T-cell (primary cell): ENCODE measurements at places on chromosomes 6 and 20. TPM values are rescaled to one million over a fixed set of nuclear protein-coding genes. Genes with fewer than 3 reads are reported as not detected.

The AVP gene
- not detected for total RNA-seq

GRCh38 chr6:13813621-13814175, 659 bp downstream of the MCUR1 start:
- DNase-seq, result no peak

The EYA4 gene
- total RNA-seq, result not detected

- no peak for DNase-seq
Observed at GRCh38 chr20:1224205-1224890, 1.5 kb upstream of the RAD21L1 start.

The DEFB124 gene
- total RNA-seq, result not detected

DNA sequence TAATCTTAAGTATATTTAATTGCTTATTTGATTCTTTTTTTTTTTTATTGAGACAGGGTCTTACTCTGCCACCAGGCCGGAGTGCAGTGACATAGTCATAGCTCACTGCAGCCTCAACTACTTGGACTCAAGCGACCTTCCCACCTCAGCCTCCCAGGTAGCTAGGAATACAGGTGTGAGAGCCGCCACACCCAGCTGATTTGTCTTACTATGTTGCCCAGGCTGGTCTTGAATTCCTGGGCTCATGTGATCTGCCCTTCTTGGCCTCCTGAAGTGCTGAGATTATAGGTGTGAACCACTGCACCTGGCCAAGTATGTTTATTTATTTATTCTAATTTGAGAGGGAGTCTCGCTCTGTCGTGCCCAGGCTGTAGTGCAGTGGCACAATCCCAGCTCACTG, 38.2 kb downstream of the PTPN1 start:
- DNase-seq, result no peak

The ETV7 gene
- total RNA-seq, result 0.58 TPM

The CRISP3 gene
- total RNA-seq, result not detected

DNA sequence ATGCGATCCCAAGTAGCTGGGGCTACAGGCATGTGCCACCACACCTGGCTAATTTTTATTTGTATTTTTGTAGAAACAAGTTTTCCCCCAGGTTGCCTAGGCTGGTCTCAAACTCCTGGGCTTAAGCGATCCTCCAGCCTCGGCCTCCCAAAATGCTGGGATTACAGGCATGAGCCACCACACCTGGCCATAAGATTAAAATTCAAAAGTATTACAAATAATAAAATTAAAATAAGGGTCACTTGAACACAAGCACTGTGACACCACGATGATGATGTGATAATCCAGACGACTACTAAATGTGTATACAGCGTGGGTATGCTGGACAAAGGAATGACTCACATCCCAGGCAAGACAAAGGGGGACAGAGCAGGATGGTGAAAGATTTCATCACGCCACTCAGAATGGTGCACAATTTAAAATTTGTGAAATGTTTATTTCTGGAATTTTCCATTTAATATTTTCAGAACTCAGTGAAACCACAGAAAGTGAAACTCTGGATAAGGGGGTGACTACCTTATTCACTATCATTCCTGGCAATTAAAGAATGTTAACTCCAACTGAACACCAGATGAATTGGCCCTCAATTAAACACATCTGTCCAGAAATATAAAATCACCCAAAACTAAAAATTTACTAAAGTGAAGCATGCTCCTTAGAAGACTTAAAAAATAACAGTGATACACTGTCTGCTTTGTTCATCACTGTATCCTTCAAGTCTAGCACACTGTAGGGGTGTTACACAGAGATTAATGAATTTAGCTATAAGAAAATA, 13.1 kb downstream of the B4GALT5 start:
- no peak for DNase-seq

DNA sequence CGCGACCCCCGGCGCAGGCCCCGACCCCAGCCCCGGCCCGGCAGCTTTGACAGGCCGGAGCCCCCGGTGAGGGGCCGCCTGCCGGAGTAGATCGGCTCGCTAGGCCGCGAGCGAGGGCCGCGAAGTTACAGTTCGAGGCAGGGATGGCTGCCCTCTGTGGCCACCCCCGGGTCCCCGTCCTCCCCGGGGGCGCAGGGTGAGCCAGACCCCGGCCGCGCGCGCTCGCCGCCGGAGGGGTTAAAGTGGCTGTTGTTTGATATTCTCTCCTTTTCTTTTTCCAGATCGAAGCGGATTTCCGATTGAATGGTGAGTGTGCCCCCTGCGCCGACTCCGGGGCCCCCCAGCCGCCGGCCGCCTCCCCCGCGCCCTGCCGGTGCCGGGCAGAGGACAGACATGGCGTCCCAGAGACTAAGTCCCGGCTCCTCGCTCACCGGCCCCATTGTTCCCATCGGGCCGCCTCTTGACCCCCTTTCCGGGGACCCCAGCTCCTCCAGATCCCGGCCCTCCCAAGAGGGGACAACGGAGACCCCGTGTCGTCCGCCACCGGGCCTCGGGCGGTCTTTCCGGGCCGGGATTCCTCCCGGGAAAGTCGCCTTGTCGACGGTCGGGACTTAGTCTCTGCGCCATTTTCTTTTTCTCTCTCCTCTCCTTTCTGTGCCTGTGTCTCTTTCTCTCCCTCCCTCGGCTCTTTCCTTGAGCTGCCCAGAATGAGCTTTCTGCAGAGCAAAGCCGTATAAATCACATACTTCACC, 704 bp downstream of the TOP1 start:
- peak; percentile 25 for DNase-seq

DNA sequence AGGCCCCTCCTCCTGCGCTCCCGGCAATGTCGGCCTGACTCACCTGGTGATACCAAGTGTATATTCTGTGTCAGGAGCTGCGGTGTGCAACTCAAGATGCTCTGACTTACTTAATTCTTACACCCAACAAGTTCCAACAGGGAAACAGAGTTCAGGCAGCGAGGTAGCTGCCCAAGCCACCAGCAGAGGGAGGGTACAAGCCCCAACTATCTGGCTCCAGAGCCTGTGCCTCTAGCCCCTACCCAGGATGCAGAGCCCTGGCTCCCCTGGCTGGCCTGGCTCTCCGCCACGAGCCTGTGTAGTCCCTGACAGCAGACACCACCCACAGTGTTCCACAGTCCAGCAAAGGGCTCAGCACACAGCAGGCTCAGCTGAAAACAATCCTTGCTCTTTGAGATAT, 34.9 kb downstream of the C20orf203 start:
- DNase-seq, result no peak

DNA sequence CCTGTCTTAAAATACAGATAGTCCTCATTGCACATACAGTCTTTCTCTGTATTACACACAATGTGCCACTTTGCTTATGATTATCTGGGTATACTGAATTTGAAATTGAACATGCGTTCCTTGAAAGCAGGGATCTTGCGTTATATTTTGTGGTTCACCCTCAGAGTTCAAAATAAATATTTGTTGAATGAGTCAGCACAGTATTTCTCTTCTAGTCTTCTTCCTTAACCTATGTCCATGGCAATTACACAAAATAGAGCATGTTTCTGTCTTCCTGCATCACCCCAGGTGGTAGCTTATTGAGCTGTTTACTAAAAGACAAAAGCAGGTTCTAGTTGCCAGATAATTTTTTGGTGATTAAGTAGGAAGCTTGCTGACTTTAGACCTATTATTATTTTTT, 272.9 kb upstream of the FERMT1 start:
- DNase-seq, result no peak

The CLDN20 gene
- not detected for total RNA-seq

DNA sequence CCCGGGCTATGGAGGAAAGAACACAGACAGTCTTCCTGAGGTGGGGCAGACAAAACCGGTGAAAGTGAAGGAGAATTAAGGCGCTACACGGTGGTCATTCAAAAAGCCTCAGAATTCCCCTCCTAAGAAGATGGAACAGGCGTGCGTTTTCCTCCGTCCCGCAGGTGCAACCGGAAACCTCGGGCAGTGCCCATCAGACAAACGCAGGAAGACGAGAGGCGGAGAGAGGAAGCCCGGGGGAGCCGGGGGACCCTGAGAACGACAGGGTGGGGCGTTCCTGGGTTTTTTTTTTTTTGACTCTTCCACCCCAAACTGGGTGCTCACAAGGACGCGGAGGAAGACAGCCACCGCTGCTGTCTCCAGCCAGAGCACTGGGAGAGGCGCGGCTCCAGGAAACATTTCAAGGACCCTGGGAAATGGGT, 25.4 kb downstream of the TTLL2 start:
- no peak for DNase-seq

The OSBPL2 gene
- total RNA-seq, result 57.0 TPM

- DNase-seq, result no peak
Observed at GRCh38 chr6:105326216-105326615, 76.7 kb downstream of the PREP start.

DNA sequence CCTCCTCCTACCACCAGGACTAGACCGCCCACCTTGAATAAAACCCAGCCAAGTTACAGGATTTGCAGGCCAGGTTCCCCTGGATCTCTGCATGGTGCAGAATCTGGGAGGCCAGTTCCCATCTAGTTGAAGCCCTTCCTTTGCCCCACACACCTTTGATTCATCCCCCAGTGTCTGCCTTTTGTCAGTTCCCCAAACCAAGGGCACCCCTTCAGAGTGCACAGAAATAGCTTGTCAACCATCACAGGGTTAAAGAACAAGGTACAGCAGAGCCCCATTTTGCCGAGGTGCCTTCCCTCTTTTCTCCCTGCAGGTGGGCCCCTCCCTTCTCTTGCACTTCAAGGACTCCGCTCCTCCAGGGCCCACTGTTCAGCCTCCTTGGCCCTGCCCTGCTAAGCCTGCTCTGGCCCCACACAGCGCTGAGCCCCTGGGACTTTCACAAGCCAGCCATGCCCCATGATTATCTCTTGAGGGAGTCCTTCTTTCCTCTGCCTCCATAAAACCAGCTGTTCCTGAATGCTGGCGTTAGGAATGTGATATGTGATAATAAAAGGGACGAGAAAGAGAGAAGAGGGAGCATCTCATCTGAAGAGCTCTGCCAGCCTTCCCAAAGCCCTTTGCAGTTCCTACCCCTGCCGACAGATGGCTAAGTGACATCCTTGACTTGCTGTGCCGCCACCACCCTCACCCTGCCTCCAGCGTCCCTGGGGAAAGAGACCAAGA, 280.3 kb downstream of the CDC5L start:
- no peak for DNase-seq

The RSPH9 gene
- not detected for total RNA-seq

DNA sequence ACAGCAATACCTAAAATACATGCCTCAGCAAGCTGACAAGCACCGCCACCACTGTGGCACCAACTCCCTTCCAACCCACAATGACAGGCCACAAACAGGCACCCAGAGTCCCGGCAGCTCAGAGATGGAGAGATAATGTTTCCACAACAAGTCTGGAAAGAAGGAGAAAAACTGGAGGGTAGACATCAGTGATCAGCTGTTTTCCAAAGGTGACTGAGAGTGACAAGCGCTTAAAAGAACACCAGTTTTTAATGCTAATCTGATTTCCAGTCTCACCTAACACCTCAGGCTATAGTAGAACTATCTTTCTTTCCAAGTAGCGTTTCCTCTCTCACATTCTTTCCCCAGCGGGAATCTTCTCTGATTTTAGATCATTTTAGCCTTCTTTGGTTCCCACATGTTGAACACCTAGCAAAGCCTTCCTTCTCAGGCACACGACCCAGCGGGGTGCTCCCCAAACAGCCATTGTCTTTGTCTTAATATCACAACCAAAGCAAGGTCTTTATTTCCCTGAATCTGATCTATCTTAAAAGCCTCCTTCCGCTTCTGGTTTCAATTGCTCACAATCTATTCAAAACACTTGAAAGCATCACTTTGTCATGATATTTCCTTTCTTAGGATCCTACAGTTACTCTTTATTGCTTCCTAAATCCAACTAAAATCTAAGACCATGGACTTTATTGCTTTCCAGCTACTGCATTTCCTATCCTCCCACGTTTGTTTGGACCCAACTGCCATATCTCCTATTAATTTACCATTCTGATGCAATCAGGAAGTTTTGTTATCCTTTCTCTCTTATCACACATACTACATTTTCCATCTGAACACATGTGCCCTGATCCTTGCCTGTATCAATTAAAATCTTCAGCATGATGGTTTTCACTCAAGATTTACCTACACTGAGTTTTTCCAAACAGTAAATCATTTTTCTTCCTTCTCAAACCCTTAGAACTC, 282.7 kb downstream of the ADGB start:
- no peak for DNase-seq

GRCh38 chr20:49979030-49979832, 3.5 kb upstream of the SNAI1 start:
- peak; percentile 59 for DNase-seq

The LY6G6F gene
- not detected for total RNA-seq
